Head of caudate nucleus (tissue), 42 donors: ENCODE measurements at places on chromosomes 4 and X.

- DNase-seq = no peak
Measured at GRCh38 chr4:99366491-99366890, 13.9 kb upstream of the ADH1C start.

DNA sequence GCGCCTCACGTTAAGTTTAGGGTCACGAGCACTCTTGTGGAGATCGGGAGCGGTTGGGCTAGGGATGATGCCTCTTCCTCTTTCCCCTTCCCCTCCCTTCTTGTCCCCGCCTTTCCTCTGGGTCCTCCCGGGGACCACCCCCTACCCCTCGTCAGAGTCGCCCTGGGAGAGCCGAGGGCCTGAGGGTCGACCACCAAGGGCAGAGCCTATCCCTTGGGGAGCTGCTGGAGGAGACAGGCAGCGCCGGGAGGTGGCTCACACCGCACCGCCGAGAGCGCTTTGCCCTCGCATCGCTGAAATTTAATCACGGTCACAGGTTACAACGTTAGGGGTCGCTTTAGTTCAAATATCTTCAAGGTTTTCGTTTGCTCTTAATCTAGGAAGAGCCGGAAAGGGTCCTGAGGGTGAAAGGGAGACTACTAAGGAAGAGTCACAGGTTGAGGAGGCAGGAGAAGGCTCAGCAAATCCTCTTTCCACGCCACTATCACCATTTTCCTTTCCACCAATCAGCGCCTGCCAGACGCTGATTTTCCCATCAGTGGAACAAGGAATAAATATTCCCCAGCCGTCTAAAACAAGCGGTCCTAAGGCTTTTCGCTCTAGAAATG is 528 bp upstream of the SNCA start:
- peak; percentile 63 for DNase-seq

- no peak for DNase-seq
Measured at GRCh38 chr4:143391261-143391660, 54.6 kb downstream of the GAB1 start.

DNA sequence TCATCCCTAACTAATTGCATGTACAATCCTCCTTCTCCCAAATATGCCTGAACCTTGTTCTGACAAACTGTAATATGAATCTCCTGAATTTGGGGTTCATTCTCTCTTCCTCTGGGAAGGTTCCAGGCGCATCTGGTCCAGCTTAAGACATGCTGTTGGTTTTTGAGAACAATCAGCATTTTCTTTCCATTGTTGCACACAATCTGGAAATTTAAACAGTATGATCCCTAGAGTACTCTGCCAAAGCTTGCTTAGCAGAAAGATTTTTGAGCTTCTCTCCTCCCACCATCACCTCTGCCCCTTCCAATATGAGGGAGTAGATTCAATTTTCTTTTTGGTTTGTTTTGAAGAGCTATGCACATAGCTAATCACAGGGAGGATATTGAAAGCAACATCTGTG is 50.1 kb downstream of the SRPX start:
- no peak for DNase-seq

GRCh38 chr4:82797405-82798111 is 1.0 kb downstream of the SCD5 start:
- peak; percentile 54 for DNase-seq

DNA sequence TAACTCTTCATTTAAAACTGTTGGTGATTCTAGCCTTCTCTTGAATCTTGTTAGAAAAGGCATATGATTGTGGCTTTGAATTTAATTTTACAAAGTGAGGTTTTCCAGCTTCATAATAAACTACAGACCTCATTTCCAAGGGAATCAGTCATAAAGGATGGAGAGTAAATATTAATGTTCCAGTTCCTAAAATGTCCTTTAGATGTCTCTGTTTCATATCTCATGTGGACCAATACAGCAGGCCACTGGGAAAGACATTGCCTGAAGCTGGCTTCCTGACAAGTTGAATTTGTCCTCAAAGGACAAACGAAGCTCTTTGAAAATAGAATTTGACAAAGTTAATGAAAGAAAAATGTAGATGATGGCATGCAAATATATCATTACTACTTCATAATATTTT is 125.4 kb downstream of the ZNF330 start:
- DNase-seq = no peak

DNA sequence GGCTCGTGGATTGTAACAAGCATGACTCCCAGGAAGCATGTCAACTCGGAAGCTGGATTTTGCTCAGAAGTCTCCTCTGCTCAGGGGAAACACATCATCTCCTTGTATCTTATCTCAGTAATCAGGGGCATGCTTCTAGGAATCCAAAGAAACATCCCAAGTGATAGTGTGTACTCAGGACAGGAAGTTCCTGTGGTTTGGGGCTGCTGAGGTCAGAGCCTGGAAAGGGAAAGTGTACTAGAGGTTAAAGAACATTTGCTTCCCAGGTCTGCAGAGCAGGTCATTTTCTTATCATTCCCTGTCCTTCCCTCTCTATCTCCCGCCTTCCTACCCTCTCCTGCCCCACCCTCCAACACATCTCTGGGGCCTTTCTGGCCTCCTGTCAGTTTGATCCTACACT is 38.8 kb downstream of the SLC34A2 start:
- DNase-seq = no peak

DNA sequence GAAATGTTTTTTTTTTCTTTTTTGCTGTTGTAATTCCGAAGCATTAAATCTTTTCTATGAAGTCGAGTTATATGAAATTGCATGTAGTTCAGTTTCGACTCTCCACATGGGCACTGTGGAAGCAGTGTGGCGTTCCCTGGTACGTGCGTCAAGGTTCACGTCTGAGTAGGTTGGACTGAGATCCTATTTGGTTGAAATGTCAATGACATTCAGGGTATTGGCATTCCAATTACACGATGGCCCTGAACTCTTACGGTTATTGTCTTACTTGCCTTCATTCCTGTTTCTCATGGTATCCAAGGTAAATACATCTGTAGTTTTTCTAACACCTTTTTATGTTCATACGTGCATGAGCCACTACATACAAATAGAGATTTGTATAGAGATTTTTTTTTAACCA is 128.8 kb downstream of the SORBS2 start:
- DNase-seq = no peak

DNA sequence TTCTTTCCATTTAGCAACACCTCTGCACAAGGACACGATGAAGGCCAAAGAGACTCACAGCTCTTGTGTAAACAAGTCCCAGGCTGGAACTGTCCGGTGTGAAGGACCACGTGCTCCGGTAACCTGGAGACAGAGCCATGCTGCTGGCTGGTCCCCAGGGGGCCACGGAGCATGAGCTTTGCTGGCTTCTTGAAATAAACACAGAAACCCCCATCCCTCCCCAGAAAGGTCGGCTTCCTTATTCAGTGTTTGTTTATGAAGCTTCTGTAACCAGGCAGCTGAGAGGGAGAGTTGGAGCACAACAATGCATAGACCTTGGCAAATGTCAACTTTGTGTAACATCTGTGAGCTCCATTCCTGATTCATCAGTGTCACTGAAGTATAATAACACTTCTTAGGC is 109.4 kb downstream of the GPR143 start:
- DNase-seq = no peak

GRCh38 chr4:159252491-159252890 is 149.6 kb downstream of the RAPGEF2 start:
- DNase-seq = no peak

- DNase-seq = no peak
Measured at GRCh38 chr4:136390824-136391223, 1141.5 kb downstream of the PCDH18 start.
